ENCODE measurements at places on chromosomes 4 and X. TPM values are rescaled to one million over a fixed set of nuclear protein-coding genes. Genes with fewer than 3 reads are reported as not detected.

DNA sequence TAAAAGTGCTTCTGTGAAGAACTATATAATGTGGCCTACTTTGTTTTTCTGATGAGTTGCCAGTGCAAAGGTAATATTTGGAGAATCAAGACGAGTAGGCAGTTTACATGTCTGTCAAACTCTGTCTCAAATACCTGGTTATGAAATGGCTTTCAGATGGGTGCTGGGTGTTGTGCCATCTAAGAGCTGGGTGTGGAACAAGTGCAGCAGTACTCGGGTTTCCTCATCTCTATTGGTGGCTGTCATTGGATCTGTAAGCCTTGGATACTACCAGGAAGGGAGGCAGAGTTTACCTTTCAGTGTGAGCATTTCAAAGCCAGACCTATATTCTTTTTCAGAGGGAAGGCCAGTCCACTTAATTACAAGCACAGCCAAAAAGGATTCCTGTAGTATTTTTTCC lies 37.2 kb downstream of the MTM1 start:
- DNase-seq = no peak

GRCh38 chr4:6925357-6925836 lies 15.8 kb downstream of the TBC1D14 start:
- DNase-seq = no peak

DNA sequence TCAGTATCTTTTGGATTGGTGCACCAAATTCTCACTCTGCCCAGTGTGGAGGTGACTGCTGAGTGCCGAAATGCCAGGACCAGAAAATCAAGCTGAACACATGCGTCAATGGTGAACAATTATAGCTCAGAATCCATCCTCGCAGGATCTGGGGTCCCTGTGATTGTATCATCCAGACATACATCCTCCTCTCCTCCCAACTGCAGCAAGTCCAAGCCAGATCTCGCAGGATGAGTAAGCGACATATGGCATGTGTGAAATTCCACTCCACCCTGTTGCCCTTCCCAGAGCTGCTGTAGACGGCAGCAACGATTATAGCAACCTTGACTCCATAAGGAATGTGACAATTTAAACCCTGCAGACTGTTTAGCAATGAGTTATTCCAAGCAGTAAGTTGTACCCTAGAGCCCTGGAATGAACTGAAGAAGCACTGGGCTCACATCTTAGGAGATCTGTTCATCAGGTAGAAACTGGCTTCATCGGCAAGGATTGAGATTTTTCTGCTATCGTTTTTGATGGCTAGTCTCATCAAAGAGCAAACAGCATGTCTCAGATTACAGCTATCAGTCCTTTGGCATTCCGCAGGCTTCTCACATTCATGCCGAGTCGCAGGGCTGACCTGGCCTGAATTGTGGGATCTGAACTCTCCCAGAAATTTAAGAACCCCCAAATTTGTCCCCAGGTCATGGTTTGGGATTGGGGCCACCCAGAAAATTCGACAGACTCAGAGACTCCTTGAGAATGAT lies 35.5 kb upstream of the SORBS2 start:
- no peak for DNase-seq

DNA sequence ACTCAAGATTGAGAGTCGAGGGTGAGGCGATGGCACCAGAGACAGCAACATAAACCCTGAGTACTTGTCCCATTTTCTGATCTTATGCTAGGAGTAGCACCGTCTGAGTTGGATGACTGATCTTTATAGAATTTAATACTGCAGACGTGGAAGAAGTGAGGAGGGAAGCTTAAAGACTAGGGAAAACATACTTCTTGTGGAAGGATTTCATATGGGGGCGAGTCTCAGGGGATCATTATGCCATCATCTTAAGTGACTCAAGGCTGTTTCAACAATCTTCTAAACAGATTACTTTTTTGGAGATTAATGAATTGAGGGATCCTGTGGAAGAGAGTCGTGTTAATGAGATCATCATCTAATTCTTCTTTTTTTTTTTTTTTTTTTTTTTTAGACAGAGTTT lies 17.2 kb upstream of the FAT1 start:
- DNase-seq = no peak

DNA sequence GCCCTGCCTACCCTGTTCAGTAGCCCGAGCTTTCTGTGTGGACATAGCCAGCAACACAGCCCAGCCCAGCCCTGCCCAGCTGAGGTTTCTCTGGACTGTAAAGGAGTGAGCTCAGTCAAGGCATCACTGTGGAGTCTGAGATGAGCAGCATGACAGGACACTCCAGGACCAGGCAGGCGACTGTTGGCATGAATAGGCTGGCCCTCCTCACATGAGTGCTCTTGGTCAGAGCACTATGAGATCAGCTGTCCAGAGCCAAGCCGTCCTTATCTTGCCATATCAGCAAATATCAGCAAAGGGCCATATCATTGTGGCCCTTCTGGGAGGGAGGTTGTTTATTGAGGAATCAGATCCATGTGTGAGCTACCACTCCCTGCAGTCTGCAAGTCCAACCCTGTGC lies 30.9 kb downstream of the REELD1 start:
- DNase-seq = no peak

DNA sequence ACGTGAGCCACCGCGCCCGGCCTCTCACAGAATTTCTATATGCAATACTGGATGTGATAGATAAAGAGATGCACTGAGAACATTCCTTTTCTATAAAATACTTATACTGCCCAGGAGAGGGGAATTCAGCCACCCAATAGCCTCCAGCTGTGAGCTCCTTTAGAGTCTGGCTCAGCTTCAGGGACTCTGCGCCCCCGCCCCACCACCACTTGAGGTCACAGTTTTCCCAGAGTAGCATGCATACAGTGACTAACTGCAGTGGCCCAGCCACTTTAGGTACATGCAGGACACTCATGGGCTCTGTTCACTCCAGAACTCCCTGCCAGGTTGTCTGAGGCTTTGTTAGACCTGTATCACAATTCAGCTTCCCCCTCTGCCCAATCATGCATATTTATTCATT lies 144.4 kb upstream of the TET2 start:
- no peak for DNase-seq

DNA sequence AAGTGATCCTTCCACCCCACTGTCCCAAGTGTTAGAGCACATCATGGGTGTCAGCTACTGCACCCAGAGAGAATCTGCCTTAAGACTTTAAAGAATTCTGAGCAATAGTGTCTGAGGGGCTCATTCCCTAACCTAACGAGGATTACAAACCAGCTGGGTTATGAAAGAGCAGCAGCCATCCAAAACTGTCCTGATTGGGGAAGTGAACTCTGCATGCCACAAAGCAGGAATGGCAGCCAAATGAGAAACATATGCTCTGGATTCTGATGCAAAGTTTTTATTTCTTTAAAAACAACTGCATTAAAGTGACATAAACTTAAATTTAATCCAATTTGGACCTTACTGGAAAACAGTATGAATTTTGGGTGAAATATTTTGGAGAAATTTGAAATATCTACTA lies 103.2 kb downstream of the ANXA3 start:
- no peak for DNase-seq

GRCh38 chrX:74325130-74326059 lies 21.4 kb downstream of the ZCCHC13 start:
- no peak for DNase-seq

The HTN1 gene
- not detected for total RNA-seq

The VEGFC gene
- 0.11 TPM for total RNA-seq
